Thyroid gland (tissue), 4 donors: ENCODE measurements at places on chromosomes 1 and 21.

DNA sequence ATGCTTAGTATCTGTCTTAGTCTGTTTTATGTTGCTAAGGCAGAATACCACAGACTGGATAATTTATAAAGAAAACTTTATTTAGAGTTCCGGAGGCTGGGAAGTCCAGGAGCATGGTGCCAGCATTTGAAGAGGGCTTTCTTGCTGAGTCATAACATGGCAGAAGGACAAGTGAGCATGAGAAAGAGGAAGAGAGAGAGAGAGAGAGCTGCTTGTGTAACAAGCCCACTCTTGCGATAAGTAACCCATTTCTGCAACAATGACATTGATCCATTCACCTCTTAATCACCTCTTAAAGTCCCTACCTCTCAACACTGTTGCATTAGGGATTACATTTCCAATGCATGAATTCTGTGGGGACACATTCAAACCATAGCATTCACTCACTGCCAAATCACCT lies 11.7 kb upstream of the MYOCOS start:
- no peak overlapping the region for H3K27ac ChIP-seq
- peaks cover 5% of the 10 kb centered on the region for H3K4me1 ChIP-seq
- H3K27me3 ChIP-seq = no peaks in the 10 kb centered on the region
- DNase-seq = peak; percentile 23
- H3K4me3 ChIP-seq = no peak overlapping the region

DNA sequence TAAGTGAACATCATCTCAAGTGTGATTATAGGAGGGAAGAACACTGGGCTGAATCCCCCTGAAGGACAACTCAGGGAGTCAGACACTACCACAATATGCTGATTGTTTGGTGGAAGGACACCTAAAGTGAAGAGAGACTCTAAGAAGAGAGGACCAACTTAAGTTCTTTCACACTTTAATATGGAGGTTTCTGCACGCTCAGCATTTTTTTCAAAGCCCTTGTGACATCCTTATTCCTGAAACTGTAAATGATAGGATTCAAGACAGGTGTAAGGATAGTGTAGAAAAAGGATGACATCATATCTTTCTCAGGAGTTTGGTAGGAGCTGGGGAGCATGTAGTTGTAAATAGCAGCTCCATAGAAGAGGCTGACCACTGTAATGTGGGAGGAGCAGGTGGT lies 4.8 kb downstream of the OR2T10 start:
- H3K4me1 ChIP-seq = no peaks in the 10 kb centered on the region
- no peaks in the 10 kb centered on the region for H3K36me3 ChIP-seq
- no peak overlapping the region for H3K4me3 ChIP-seq
- no peaks in the 10 kb centered on the region for H3K27me3 ChIP-seq
- no peak overlapping the region for H3K27ac ChIP-seq
- no peak for DNase-seq

GRCh38 chr1:177600936-177601335 lies 368.9 kb downstream of the SEC16B start:
- no peaks in the 10 kb centered on the region for H3K36me3 ChIP-seq
- no peak overlapping the region for H3K4me3 ChIP-seq
- no peaks in the 10 kb centered on the region for H3K27me3 ChIP-seq
- H3K27ac ChIP-seq = no peak overlapping the region
- DNase-seq = no peak

DNA sequence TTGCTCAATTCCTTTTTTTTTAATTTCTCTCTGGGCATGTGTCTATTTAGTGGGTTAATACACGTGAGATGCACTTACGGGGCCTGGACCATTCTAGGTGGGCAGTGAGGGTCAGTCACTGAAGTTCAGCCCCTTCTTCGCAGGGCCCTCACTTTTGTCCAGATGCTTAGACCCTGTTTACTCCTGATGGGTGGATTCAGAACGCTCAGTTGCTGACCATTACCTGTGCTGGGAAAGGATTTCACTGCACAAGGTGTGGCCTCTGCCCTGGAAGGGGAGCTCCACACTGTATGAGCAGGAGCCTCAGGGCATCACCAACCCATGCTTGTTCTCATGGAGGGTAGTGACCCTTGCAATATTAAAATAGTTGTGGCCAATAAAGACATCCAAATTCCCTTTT lies 4.5 kb downstream of the PRAMEF12 start:
- H3K4me3 ChIP-seq = no peak overlapping the region
- no peaks in the 10 kb centered on the region for H3K27me3 ChIP-seq
- DNase-seq = no peak
- H3K27ac ChIP-seq = no peak overlapping the region
- H3K36me3 ChIP-seq = no peaks in the 10 kb centered on the region

- H3K4me3 ChIP-seq = no peak overlapping the region
- no peaks in the 10 kb centered on the region for H3K27me3 ChIP-seq
- no peak for DNase-seq
- H3K27ac ChIP-seq = no peak overlapping the region
These were observed 79.8 kb upstream of the PLXNA2 start for GRCh38 chr1:208324005-208324404.

GRCh38 chr1:201336711-201337450 lies 40.6 kb downstream of the TNNT2 start:
- DNase-seq = no peak
- no peak overlapping the region for H3K4me3 ChIP-seq
- no peaks in the 10 kb centered on the region for H3K27me3 ChIP-seq

- DNase-seq = no peak
- H3K36me3 ChIP-seq = no peaks in the 10 kb centered on the region
- no peaks in the 10 kb centered on the region for H3K27me3 ChIP-seq
- no peak overlapping the region for H3K27ac ChIP-seq
- no peaks in the 10 kb centered on the region for H3K4me1 ChIP-seq
- H3K4me3 ChIP-seq = no peak overlapping the region
These were observed 225.2 kb downstream of the LTN1 start for GRCh38 chr21:28767523-28767922.

DNA sequence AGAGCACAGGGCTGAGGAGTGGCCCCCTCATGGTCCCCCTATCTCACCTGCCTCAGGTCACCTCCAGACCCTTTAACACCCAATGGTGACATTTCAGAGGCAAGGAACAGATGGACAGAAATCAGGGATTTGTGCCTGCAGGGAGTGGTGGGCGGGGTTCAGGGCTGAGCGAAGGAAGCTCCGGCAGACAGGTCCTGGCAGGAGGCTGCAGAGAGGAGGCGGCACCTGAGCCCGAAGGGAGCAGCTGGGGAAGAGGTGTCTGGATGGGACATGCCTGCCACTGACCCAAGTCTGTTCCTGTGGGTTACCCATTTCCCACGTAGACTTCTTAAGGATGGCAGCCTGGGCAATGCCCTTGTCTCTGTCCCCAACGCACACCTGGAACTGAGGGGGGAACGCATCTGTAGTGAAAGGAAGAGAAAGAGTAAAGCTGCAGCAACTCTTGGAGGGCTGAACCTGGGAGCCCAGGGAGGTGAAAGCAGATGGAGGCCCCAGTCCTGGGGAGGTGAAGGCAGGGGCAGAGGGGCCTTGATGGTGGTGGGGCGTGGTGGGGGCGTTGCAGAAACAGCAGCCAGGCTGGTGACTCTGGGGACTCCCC lies 61.6 kb upstream of the ADARB1 start:
- H3K27ac ChIP-seq = no peak overlapping the region
- H3K4me1 ChIP-seq = no peaks in the 10 kb centered on the region
- no peaks in the 10 kb centered on the region for H3K36me3 ChIP-seq
- H3K4me3 ChIP-seq = no peak overlapping the region
- DNase-seq = no peak
- H3K27me3 ChIP-seq = no peaks in the 10 kb centered on the region

GRCh38 chr1:40926441-40926840 lies 53.1 kb upstream of the CTPS1 start:
- H3K27me3 ChIP-seq = no peaks in the 10 kb centered on the region
- no peak overlapping the region for H3K27ac ChIP-seq
- no peak for DNase-seq
- no peaks in the 10 kb centered on the region for H3K36me3 ChIP-seq
- no peaks in the 10 kb centered on the region for H3K4me1 ChIP-seq

- H3K4me3 ChIP-seq = no peak overlapping the region
- no peak for DNase-seq
- H3K27ac ChIP-seq = no peak overlapping the region
- H3K27me3 ChIP-seq = no peaks in the 10 kb centered on the region
- no peaks in the 10 kb centered on the region for H3K36me3 ChIP-seq
These were observed 20.9 kb upstream of the SSX2IP start for GRCh38 chr1:84711121-84711520.

- H3K36me3 ChIP-seq = no peaks in the 10 kb centered on the region
- H3K4me1 ChIP-seq = no peaks in the 10 kb centered on the region
- no peak overlapping the region for H3K4me3 ChIP-seq
- H3K27ac ChIP-seq = no peak overlapping the region
- H3K27me3 ChIP-seq = no peaks in the 10 kb centered on the region
- DNase-seq = no peak
These were observed 159.1 kb downstream of the CHRM3 start for GRCh38 chr1:239545466-239545865.

DNA sequence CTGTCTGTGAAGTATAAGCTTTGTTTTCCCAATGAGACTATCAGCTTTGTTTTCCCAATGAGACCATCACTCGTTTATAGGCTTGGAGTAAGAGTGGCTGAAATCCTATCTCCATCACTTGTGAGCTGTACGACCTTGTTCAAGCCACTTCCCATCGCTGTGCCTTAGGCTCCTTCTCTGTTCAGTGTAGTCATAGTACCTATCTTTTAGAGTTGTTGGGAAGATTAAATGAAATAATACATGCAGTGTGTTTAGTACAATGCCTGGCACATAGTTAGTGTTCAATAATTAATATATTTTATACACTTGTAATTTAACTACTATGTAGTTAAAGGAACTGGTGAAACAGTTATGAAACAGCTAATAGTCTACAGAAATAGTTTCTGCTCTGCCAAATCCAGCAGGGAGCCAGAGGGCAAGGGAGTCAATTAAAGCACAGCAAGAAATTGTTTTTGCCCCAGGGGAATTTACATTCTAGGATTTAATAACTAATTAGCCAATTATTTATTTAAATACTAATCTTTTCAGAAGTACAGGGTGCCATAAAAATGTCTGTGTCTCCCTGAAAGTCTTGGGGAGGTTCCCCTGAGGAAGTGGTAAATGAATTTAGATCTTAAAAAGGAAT lies 139.3 kb upstream of the HMCN1 start:
- no peak overlapping the region for H3K27ac ChIP-seq
- H3K36me3 ChIP-seq = no peaks in the 10 kb centered on the region
- no peaks in the 10 kb centered on the region for H3K4me1 ChIP-seq
- no peak for DNase-seq

DNA sequence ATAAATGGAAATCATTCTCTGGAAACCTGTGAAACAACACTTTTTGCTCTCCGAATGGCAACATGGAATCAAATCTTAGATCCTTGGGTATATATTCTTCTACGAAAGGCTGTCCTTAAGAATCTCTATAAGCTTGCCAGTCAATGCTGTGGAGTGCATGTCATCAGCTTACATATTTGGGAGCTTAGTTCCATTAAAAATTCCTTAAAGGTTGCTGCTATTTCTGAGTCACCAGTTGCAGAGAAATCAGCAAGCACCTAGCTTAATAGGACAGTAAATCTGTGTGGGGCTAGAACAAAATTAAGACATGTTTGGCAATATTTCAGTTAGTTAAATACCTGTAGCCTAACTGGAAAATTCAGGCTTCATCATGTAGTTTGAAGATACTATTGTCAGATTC lies 45.7 kb downstream of the PTGFR start:
- H3K27me3 ChIP-seq = no peaks in the 10 kb centered on the region
- no peak for DNase-seq
- H3K36me3 ChIP-seq = no peaks in the 10 kb centered on the region

DNA sequence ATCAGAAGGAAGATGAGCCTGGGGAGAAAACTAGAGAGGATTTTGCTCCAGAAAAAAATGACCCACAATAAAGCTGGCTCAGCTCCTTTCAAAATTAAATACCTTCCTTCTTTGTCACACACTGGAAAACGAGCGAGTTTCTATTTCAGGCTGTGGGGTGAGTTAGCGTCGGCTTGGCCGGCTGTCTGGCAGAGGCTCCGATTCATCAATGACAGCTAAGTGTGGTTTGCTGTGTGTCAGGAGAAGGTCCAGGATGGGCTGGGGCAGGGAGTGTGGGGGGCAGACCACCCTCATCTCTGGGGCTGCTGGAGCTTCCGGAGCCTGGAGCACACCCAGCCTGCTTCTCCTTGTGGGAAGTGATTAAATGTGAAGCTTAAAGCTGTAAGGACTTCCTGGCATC lies 120.2 kb downstream of the ETS2 start:
- no peaks in the 10 kb centered on the region for H3K27me3 ChIP-seq
- peak overlapping the region; percentile 7 for H3K27ac ChIP-seq
- H3K4me1 ChIP-seq = no peaks in the 10 kb centered on the region
- no peaks in the 10 kb centered on the region for H3K36me3 ChIP-seq

DNA sequence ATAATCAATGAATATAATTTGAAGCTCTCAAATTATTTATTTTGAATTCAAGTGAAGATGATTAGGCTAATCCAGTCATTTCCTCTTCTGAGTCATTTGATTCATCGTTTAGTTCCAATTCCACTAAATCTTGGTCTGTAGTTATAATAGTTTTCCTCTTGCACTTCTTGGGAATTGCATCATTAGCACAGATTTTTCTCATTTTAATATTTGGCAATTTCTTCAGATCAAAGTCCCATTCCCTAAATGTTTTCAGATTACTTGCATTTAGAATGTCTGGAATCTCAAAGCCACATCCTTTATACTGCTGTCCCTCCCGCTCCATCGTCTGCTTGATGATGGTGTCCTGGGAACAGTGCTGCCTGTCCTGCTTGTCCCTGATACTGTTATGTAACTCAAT lies 43.5 kb downstream of the MAST2 start:
- DNase-seq = no peak
- H3K27me3 ChIP-seq = no peaks in the 10 kb centered on the region
- no peak overlapping the region for H3K4me3 ChIP-seq
- peaks cover 5% of the 10 kb centered on the region for H3K4me1 ChIP-seq
- H3K36me3 ChIP-seq = no peaks in the 10 kb centered on the region

DNA sequence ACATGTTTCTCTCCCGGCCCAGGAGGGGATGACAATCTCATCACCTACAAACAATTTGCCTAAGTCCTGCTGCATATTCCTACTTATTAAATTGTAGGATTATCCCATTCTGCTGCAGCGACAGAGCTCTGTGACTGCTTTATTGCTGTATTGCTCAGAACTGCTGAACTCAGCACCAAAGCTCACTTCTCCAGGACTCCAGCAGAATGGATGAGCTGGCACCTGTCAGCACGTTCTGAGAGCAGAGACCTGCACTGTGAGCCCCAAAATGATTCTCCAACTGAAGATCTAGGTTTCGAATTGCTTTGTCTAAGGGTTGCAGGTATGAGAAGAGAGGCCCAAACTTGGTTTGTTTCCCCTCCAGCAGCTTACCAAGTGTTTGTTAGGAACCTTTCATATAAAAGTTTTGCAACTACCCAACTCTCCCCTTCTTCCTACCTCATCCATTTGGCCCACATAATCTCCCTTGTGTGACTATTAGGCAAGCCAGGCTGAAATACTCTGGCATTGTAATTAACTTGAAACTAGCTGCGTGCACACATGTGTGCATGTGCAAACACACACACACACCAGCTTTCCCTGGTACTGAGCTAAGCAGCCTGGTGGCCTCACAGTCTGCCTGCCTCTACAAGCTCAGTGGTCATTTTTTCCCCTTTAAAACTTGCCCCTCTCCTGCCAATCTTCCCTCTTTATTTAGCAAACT lies 161.4 kb upstream of the CAMK1G start:
- no peak overlapping the region for H3K4me3 ChIP-seq
- no peak overlapping the region for H3K27ac ChIP-seq
- H3K4me1 ChIP-seq = peaks cover 6% of the 10 kb centered on the region
